ENCODE measurements at places on chromosomes 7 and 10.

- DNase-seq = no peak
These were observed 14.8 kb downstream of the PDAP1 start for GRCh38 chr7:99393355-99394187.

DNA sequence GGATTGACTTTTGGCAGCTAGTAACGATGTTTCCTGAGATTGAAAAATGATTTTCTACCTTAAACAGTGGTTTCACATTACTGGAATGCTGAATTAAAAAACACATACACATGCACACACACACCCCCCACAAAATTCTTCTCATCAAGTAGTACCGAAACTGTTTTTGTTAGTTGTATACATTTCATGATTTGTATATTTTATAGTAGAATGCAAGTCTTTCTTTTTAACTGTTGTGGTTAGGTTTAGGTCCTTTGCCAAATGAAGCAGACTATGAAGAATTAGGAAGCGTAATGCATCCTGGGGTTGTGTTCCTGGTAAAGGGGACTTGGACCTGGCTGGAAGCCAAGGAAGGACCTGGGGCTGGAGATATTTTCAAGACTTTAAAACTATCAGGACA, 505.8 kb downstream of the SUGCT start:
- DNase-seq = no peak

DNA sequence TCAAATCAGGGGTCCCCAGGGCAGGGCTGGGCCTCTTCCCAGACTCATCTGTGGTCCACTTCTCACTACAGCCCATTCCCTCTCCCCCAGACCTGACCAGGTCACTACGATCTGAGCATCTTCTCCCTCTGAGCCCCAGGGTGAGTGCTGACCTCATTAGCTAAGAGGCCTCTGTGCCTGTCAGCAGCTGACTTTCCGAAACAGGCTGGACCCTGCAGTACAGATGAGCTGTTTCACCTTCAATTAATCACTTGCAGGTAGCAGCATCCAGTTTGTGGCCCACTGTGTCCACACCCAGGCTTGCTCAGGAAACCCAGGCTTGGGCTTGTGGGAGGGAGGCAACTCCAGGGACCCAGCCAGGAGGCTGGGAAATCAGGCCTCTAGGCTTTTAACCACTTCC, 24.3 kb downstream of the SRRM3 start:
- no peak for DNase-seq

GRCh38 chr10:65818990-65819389, 1106.8 kb upstream of the LRRTM3 start:
- no peak for DNase-seq

DNA sequence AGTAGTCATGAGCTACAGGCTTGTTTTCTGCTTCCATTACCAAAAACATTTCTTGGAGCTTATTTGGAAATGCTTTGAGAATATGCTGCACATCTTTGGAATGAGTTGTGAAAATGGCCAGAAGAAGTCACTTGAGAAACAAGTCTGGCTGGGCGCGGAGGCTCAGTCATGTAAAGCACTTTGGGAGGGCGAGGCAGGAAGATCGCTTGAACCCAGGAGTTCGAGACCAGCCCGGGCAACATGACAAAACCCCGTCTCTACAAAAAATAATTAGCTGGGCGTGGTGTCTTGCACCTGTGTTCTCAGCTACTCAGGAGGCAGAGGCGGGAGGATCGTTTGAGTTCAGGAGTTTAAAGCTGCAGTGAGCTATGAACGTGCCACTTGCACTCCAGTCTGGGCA, 882 bp upstream of the CHCHD1 start:
- DNase-seq = no peak

DNA sequence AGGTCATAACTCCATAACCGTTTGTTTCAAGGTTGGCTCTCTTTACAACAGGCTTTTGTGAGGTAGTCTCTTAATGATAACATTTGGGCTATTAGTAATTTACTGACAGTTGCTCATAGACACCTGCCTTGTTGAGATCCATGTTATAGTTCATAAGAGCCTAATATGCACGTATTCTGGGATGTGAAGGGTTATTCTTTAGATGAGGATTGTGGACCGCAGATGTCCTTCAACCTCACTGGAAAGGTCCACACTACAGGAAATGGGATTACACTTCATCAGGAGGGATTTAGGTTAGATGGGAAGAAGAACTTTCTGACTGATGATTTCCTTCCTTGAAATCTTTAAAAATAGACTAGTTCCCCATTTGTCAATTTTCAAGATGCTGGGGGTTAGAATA, 62.8 kb downstream of the SAMD9 start:
- no peak for DNase-seq

DNA sequence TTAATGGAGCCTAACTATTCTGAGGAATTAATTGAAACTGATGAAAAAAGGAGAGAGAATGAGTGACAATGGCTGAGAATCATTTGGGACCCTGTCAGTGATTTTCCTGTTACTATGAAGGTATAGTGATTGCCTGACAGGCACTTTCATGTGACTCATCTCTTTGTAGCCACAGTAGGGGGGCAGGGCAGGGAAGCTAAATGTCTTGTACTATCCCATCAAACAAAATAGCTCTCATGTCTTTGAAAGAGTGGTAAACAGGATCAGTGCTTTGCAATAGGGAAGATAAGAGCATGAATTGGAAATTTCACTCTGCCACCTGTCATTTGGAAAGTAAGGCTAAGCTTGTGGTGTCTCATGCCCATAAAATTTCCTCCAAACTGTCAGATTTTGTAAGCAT, 94.5 kb upstream of the GSDME start:
- no peak for DNase-seq

DNA sequence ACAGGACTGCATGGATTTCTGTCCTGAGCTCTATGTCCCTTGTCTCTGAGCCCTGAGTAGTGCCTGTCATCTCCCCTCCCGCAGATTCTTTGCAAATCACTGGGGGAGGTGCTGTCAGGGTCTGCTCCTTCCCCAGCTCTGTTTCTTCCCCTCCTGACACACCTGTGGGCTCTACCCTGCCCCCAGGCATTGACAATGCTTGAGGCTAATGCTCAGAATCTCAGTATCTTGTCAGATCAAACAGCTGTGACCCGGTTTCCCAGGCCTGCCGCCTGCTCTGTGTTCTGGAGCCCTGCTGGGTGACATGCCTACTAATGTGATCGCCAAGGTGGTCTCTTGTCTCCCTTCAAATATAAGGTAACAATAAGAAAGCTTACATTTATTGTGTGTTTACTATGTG, 209.0 kb downstream of the POU6F2 start:
- no peak for DNase-seq

GRCh38 chr7:156152390-156152789, 340.1 kb upstream of the SHH start:
- no peak for DNase-seq

DNA sequence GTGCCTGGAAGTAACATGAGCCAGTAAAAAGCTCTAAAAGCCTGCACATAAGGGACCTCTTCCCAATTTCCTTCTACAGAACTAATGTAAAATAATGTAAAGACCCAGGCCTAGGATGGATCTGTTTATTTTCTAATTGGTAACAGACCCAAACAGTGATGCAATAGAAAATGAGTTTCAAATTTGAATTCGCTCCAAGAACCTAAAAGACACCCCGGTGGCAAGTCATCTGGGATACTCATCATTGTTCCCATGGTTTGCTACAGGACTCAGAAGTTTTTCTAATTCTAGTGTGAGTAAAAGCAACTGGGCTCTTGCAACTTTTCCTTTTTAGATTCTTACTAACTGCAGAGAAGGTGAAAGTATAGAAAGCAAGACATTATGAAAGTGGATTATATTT, 271.3 kb upstream of the CACNA2D1 start:
- DNase-seq = no peak

DNA sequence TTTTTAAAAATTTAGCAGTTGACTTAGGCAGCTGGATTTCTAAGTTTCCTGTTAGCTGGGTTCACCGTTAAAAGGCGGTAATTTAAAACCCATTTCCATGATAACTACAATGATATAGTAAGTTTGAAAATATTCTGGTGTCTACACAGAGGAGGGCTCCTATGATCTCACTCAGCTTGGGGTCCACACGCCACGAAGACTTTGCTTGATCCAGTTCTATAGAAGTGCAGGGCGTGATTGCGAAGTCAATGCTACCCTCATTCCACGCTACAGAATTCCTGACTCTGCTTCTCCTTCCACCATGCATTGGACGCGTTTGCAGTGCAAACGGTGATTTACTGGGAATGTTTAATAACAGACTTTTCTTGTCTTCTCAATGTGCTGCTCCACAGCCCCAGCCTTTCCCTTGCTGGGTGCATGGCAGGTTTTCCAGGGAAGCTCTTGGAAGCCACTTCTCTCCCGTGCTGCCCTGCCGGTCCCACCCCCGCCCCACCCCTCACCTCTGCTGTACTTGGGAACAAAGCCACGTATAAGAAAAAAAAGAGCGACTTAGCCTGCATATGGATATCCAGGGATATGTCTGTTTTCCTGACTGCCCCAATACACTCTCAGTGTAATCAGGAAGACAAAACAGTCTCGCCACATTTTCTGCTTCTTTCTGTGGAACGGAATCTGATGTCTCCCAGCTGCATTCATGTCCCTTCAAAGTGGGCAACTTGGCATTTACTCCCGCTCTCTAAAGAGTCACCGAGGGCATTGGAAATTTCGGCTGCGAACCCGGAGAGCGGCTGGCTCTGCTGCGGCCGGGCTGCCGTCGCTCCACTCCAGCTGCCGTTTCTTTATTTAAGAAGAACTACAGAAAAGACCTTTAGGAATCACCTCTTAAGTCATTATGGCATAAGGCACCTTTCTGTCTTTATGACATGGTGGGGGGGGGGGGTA, 434.4 kb upstream of the MGMT start:
- no peak for DNase-seq

- DNase-seq = no peak
These were observed 539 bp upstream of the MKLN1 start for GRCh38 chr7:131327049-131327625.

DNA sequence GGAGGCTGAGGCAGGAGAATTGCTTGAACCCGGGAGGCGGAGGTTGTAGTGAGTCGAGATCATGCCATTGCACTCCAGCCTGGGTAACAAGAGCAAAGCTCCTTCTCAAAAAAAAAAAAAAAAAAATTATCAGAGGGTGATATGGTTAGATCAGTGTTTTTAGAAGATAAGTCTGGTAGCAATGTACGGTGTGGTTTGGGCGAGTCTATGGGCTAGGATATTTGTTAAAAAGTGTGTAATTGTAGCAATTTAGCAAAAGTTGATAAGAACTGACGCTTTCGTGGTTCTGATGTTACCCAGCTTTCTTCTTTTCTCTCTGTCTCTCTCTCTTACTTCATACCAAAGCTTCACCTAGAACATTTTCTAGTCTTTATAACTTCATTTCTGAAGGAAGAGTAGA, 6.9 kb upstream of the CYP51A1 start:
- DNase-seq = no peak

- DNase-seq = no peak
These were observed 48.1 kb downstream of the MYO3A start for GRCh38 chr10:25982107-25982506.

DNA sequence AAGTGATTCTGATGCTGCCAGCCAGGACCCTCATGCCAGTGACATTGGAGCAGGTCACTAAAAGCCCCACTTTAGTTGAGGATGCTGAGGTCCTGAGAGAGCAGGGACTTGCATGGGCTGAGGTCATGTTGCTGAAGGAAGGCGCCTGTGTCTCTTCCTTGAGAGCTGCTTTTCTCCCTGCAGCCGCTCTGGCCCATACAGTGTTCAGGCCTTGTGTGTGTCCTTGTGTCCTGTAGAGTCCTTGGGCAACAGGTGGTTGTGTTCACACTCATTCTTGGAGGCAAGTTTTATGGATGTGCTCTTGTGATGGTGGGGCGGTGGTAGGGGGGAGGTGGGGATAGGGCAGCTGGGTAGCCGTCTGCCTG, 33.3 kb downstream of the TSPAN14 start:
- no peak for DNase-seq

DNA sequence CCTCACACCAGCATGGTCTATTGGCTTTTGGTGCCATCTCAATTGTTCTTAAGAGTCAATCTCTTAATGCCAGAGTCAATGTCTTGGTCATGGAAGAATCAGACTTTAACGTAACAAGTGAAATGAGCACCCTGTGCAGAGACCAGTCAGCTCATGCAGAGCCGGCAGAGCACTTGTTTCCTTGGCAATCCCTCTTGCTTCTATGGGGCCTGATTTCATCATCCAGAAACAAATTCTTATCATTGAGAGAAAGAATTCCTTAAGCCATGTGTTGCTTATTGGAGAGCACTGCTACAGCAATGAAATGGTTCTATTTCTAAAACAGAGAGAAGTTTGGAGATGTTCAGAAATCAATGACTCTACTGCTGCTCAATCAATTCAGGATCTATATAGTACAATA, 212.8 kb downstream of the IPMK start:
- no peak for DNase-seq

- DNase-seq = peak; percentile 83
These were observed 19.3 kb downstream of the TCAF1 start for GRCh38 chr7:143882604-143883078.

DNA sequence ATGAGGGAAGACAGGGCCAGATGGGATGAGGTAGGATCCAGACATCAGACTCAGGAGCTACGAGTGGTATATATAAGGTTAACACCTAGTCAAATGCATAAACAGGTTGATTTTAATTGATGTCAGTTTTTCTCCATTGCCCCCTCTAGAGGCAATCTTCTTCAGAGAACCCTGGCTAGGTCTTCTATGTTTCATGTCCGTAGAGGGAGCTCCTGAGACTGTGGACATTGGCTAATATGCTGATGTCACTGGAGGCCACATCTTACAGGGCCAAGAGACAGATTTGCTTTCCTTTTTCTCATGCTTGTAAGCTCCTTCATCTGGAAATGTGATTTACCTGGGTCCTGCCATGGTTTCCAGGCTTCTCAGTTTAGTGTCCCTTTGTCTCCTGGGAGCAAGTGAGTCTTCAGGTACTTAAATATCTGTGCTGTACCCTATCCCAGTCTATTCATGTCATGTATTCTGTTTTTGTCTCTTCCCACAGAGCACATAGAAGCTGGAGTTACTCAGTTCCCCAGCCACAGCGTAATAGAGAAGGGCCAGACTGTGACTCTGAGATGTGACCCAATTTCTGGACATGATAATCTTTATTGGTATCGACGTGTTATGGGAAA, 161.6 kb upstream of the PRSS1 start:
- peak; percentile 11 for DNase-seq

DNA sequence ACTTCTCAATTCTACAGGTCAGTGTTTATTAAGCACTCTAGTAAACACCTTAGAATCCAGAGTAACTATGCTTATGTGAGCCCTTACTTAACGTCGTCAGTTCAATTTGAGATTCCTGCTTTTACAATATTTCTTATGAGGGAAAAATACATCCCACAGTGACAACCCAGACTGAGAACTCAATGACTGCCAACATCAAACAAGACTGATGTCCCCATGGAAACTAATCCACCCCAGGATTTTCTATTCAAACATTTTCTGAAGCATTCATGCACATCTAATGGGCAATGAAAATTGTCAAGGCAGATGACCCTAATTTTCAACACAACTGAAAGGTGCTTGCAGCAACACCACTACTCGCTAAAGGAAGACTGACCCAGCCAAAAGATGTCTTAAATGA, 67.0 kb downstream of the ATE1 start:
- DNase-seq = no peak

- DNase-seq = no peak
These were observed 230.3 kb downstream of the ARHGAP12 start for GRCh38 chr10:31698181-31698830.

GRCh38 chr10:14926722-14927416, 27.0 kb downstream of the DCLRE1C start:
- DNase-seq = no peak

GRCh38 chr10:91144961-91145360, 75.5 kb upstream of the PCGF5 start:
- DNase-seq = no peak

- no peak for DNase-seq
These were observed 234.2 kb downstream of the CCSER2 start for GRCh38 chr10:84562592-84562991.

- no peak for DNase-seq
These were observed 247.9 kb upstream of the PTN start for GRCh38 chr7:137591421-137591837.
